ENCODE measurements at places on chromosomes 7 and 10. TPM values are rescaled to one million over a fixed set of nuclear protein-coding genes. Genes with fewer than 3 reads are reported as not detected.

The OR13A1 gene
- not detected for total RNA-seq

The FAM25G gene
- total RNA-seq: not detected

The GPNMB gene
- 72.4 TPM for total RNA-seq

The TMEM236 gene
- total RNA-seq: 0.46 TPM

The CRTAC1 gene
- total RNA-seq: 1.6 TPM

The CNTNAP2 gene
- 1.6 TPM for total RNA-seq

All from mucosa of gallbladder (tissue), 1 donor.